ENCODE measurements at places on chromosomes 12 and 14. TPM values are rescaled to one million over a fixed set of nuclear protein-coding genes. Genes with fewer than 3 reads are reported as not detected.

DNA sequence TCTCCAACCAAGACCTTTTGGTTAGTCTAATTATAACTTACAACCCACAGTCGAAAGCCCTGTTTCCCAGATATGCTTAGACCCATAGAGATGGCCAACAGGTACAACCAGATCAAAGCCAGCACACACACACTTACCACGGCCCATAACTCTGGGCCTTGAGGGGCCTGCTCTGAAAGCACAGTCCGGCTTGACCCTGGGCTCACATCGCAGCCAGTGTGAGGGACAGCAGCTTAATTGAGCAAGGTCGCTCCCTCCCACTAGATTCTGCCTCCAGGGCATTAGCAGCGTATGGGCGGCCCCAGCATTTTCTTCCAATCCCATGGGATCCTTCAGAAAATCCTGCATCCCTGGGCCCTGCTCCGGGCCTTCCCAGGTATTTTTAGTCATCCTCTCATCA, 157.4 kb upstream of the FKBP4 start:
- peaks cover 3% of the 10 kb centered on the region for H3K27me3 ChIP-seq
- no peaks in the 10 kb centered on the region for H3K36me3 ChIP-seq
- no peak overlapping the region for H3K4me3 ChIP-seq
- H3K4me1 ChIP-seq: peaks cover 13% of the 10 kb centered on the region

GRCh38 chr12:26610774-26611173, 222.2 kb downstream of the ITPR2 start:
- no peak for DNase-seq
- no peak overlapping the region for H3K27ac ChIP-seq
- no peak overlapping the region for H3K4me3 ChIP-seq

- H3K4me3 ChIP-seq: no peak overlapping the region
- H3K27me3 ChIP-seq: no peaks in the 10 kb centered on the region
- no peak for DNase-seq
- no peaks in the 10 kb centered on the region for H3K4me1 ChIP-seq
- H3K36me3 ChIP-seq: no peaks in the 10 kb centered on the region
Measured at GRCh38 chr14:32709027-32709426, 229.7 kb upstream of the NPAS3 start.

DNA sequence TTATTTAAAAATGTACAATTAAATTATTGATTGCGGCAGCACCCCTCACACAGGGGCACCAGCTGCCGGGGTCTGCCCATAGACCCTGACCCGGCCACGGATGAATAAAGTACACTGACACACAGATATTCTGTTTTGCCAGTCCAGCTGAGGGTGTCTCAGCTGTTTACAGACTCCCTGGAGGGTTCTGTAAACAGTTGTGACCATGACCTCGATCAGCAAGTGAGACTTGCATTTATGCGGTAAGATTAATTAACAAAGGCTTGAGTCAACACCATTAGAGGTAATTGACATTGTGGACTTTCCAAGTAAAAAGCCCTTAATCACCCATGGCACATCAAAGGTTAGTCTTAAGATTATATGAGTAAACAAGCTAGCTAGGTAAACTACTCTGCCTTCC, 94.3 kb downstream of the FUT8 start:
- H3K4me3 ChIP-seq: no peak overlapping the region
- peaks cover 38% of the 10 kb centered on the region for H3K4me1 ChIP-seq
- H3K36me3 ChIP-seq: peaks cover 30% of the 10 kb centered on the region
- no peak overlapping the region for H3K27ac ChIP-seq

DNA sequence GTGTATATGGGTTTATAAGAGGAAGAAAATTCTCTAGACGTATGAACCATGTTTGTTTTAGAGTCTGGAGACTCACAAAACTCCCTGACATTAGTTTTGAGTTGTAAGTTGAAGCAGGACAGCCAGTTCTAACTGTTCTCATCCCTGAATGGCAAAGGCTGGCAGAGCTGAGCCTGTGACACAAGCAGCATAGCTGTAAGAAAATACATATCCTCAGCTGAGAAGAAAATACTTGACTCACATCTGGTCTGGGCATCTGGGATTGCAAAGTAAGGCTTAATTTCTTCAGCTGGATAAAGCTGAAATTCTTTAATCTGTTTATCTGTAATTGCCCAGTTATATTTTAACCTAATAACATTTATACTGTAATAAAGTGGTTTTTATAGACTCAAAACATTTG, 156.3 kb downstream of the PELI2 start:
- H3K27me3 ChIP-seq: no peaks in the 10 kb centered on the region
- H3K4me3 ChIP-seq: no peak overlapping the region
- no peak overlapping the region for H3K27ac ChIP-seq
- DNase-seq: no peak
- H3K36me3 ChIP-seq: no peaks in the 10 kb centered on the region

DNA sequence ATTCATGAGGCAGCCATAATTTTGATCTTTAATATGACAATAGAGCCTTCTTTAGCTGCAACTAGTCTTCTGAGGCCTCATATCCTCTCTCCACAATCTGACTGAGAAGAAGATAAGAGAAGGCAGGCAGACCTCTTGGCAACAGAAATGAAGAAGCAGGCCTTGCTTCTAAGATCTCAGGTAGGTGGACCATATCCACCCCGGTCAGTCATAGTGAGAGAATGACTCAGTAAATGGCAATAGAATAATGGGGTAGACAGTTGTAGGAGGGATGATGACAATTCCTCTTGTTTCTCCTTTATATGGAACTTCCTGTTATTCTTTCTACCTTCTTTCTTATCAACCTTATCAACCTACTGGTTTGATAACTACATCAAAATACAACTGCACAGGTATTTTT, 246.7 kb upstream of the G2E3 start:
- no peaks in the 10 kb centered on the region for H3K36me3 ChIP-seq
- H3K4me3 ChIP-seq: no peak overlapping the region
- H3K4me1 ChIP-seq: no peaks in the 10 kb centered on the region

Gene CLEC14A
- not detected for total RNA-seq
